Activated CD8-positive, alpha-beta memory T cell treated with anti-CD3 and anti-CD28 coated beads for 1 hour (primary cell): ENCODE measurements at places on chromosomes 3 and 15.

GRCh38 chr3:164113371-164114332 is 964.6 kb downstream of the SI start:
- DNase-seq = no peak

DNA sequence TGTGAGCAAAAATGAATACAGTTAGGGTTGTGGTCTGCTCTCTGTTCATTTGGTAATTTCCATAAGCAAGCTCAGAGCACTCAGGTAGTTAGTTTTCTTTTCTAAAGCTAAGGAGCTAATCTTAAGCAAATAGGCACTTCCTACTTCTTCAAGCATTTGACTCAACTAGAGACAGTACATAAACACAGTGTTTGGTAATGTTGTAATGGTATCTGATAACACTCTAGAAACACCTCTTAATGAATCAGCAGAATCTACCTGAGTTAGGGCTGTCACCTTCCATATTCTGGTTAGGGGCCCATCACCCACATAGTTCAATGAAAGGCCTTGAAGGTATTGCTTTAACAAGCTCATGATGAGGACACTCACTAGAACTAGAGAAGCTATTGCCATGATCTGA is 83.1 kb downstream of the PLCH1 start:
- DNase-seq = no peak

GRCh38 chr3:107837895-107838612 is 252.8 kb downstream of the CD47 start:
- no peak for DNase-seq

DNA sequence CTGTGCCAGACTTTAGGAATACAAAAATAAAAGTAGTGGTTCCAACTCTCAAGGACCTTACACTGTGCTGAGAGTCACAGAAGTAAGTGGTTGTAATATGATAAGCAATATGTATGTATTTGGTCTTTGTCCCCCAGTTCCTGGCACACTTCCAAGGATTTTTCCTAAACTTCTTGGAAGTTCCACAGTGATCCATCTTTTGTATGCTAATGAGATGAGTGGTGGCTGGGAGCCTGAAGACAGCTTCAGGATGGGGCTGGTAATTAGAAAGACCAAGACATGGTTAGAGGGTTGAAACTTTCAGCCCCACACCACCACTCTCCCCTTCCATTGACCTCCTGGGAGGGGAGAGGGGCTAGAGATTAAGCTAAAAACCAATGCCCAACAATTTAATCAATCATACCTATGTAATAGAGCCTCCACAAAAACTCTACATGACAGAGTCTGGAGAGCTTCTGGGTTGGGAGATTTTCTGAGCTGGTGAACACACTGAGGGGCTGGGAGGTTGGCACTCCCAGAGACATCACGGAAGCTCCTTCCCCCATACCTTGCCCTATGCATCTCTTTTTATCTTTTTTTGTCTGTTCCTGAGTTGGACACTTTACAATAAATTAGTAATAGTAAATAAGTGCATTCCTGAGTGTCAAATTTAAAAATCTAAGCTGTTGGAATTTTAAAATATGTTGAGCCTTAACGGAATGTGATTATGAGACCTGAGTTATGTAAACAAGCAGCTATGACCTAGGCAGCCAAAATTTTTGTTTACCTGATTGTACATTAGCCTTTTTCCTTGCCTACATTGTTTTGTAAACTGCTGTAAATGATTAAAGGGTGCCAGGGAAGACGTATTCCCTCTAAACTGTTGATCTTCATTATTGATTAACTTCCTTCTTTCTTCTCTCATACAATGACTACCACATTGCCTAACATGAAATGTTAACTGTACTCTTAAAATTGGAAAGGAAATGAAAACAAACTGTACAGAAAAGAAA is 24.3 kb downstream of the CD200R1L start:
- no peak for DNase-seq

DNA sequence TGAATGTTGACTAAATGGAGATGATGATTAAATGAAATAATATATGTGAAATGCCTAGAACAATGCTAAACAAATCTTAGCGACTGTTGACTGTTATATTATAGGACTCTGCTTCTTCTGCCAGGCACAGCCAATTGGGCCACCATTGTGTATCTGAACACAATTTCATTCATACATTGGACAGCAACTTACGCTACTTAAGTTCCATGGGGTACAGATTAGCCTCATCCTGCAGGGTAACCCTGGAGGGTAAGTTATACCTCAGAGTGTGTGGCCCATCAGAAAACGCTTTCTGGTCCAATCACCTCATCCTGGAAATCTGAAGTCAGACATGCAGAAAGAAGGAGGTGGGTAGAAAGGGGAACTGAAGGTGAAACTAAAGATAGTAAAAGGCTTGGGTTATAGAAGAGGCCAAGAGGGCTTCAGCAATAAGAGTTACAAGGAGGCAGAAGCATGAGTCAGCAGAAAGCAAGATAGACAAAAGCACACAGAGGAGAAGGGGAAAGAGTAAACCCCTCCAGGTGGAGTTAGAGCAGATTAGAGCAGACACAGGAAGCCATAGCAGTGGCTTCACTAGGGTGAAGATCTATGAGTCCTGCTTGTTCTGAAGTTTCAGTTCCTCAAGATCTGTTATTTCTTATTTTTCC is 119.3 kb upstream of the SLC24A5 start:
- DNase-seq = no peak

DNA sequence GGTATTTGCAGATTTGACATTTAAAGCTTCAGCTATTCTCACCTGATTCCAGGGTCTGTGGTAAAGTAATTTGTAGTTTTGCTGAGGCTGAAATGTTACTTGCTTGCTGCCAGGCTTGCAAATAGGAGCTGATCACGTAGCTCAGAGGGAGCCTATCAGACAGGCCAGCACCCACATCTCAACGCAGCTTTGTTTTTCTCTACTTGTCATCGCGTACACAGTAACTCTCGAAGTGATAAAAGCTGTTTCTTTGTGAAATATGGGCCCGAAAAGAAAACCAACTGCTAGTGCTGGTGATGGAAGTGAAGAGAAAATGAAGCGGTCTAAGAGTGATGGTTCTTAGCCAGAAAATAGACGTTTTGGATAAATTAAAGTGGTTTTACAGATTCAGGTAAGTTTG is 23.4 kb downstream of the RAB5A start:
- DNase-seq = no peak

GRCh38 chr3:25817638-25818037 is 27.7 kb downstream of the OXSM start:
- no peak for DNase-seq

DNA sequence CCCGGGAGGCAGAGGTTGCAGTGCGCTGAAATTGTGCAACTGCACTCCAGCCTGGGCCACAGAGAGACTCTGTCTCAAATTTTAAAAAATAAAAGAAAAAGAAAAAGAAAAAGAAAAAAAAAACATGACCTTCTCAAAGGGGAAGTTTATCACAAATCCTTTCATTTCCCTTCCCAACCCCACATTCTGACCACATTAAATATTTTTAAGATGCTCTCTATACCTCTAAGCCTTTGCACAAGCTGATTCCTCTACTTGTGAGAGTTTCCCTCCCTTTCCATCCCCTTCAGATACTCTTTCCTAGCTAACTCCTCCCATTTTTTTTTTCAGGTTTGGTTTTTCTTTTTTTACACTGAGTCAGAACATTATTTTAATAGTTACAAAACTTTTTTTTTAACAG is 4.0 kb downstream of the HIGD1A start:
- DNase-seq = no peak

GRCh38 chr15:52301265-52301847 is 5.8 kb upstream of the MYO5C start:
- no peak for DNase-seq

DNA sequence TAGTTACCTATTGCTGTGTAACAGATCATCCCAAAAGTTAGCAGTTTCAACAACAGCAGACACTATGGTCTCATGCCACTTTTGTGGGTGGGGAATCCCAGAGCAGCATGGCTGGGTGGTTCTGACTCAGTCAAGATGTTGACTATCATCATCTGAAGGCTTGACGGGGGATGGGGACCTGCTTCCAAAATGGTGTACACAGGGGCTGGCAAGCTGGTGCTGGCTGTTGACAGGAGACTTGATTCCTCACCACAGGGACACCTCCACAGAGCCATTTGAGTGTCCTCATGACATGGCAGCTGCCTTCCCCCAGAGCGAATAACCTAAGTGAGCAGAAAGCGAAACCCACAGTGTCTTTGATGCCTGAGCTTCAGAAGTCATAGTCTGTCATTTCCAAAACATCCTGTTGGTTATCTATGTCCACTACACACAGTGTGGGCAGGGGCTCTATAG is 19.1 kb downstream of the DNAJB8 start:
- no peak for DNase-seq

DNA sequence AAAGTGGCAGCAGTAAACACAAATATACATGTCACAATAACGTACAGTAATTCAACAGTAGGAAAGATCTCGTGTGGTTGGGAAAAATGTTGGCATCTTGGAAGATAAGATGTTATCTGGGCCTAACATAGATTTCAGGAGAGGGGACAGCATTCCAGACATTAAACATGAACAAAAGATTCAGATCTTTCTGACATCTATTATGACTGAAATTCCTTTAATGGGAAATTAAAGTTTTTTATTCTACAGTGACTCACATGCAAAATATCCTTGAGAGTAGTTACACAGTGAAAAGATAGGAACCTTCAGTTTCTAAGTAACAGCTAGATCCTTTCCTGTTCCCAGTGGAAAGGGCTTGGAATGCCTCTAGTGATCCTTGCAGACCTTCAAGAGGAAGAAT is 9.2 kb downstream of the NDUFB5 start:
- no peak for DNase-seq
